ENCODE measurements at places on chromosomes 7 and 10. TPM values are rescaled to one million over a fixed set of nuclear protein-coding genes. Genes with fewer than 3 reads are reported as not detected.

BHLHA15 gene
- 0.82 TPM for total RNA-seq

IMMP2L gene
- 1.6 TPM for total RNA-seq

MOGAT3 gene
- total RNA-seq = not detected

RBM28 gene
- total RNA-seq = 12.9 TPM

PILRA gene
- total RNA-seq = 5.0 TPM

TMEM213 gene
- total RNA-seq = 1.3 TPM

GRM3 gene
- total RNA-seq = not detected

FAM25C gene
- total RNA-seq = 39.2 TPM

DNA sequence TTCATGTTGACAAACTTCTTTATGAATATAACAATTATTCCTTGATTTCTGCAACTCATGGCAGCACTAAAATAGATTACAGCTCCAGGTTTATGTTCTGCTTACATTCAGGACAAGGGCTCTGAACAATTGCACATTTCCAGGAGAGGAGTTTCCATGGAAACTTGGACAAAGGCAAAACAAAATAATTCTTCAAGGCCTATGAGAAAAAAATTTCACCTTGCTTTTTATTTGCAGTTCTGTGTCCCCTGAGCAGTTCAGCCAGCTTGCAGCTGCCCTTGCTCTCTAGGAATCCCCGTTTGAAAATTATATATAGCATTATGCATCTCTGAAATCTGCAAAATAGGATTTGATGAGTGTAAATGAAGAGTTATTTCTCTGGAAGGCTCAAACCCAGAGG lies 71.7 kb downstream of the ARL4A start:
- DNase-seq = no peak

GRCh38 chr10:123402656-123403055 lies 248.5 kb downstream of the BUB3 start:
- no peak for DNase-seq

DNA sequence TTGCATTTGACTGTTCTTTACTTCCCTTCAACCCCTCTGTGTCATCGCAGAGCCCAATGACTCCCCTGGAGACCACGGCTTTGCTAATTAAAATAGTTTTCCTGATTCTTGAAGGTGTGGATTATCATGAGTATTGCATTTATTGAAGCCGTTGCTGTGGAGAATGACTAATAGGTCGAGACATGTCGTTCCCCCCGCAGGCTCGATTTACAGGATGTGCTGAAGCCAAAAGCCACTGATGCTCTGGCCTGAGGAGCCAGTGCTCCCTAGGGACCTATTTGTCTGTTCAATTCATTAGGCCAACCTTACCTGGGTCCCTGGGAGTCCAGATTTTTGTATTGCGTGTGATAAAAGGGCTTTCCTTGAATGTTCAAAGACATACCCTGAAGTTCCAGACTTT lies 102.3 kb downstream of the NPTX2 start:
- DNase-seq = no peak

- no peak for DNase-seq
Measured at GRCh38 chr7:40299097-40299496, 164.3 kb downstream of the SUGCT start.

- no peak for DNase-seq
Measured at GRCh38 chr10:86402283-86402941, 35.8 kb upstream of the GRID1 start.

DNA sequence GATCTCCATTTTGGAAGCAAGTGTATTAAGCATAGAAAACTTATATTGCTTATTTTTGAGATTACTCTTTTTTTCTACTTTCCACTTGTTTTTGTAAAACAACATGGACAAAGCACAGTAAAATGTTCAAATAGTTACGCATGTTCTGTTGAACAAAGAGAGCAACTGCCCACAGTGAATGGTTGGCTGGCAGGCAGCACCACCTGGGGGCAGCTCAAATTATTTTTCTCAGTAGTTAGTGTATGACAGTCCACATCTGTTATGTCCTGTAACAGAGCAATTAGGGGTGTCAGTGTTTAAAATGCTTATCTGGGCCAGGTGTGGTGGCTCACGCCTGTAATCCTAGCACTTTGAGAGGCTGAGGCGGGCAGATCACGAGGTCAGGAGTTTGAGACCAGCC lies 46.1 kb upstream of the CACUL1 start:
- DNase-seq = no peak

DNA sequence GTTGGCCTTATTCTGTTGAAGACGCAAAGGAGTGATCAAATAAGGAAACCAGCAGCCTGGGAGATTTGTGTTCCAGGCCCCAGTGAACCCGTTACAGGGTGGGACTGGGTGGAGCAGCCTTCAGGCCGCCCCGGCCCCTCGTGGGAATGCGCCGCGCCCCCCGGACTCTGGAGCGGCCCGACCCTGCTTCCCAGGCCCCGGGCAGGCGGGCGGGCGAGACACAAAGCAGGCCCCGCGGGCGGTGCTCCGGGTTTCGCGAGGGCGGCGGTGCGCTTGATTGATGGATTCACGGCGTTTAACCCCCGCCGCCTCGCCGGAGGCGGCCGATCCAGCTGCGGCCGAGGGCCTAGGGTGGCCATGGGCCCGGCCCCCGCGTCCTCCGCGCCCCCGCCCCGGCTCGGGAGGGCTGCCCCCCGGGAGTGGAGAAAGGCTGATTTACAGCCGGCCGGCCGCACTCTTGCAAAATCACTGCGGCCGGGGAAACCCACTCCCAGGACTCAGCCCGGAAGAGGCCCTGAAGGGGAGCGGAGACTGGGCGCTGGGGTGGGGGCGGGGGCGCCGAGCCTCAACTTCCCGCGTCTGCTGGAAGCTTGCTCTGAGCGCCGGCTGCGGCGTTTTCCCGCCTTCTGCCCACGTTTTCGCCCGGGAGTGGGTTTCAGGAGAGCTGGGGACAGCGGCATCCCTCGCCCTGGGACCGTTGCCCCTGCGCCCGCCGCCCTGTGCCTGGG lies 299.6 kb upstream of the NFE2L3 start:
- no peak for DNase-seq

DNA sequence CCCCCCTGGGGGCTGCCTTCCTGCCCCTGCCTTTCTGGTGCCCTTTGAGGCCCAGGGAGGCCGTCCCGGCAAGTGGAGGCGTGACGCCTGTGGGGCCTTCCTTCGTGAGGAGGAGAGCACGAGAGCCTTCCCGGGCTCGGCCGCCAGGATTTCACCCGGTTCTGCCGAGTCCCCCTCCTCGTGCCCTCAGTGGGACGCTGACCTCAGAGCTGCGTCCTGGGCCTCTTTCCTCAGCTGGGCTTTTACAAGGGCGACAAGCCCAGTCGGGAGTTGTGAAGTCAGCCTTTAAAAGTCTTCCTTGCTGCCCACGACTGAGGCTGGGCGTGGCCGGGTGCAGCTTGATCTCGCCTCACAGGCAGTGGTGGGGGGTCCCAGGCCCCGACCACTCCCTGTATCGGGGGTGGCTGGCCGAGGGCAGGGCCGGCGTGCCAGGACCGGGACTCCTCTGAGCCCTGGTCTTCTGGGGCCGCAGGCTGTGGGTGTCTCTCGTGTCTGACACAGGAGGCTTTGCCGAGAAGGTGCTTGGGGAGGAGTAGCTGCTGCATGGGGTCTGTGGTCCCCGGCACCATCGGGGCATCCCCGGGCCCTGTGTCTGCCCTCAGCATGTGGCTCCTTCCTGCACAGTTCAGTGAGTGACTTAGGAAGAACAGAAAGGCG lies 41.8 kb downstream of the FAM20C start:
- no peak for DNase-seq

GRCh38 chr10:5543623-5544022 lies 18.9 kb downstream of the CALML3 start:
- DNase-seq = no peak

GRCh38 chr10:71206911-71207310 lies 5.5 kb upstream of the UNC5B start:
- no peak for DNase-seq

- DNase-seq = no peak
Measured at GRCh38 chr10:130623680-130624267, 487.6 kb downstream of the GLRX3 start.

DNA sequence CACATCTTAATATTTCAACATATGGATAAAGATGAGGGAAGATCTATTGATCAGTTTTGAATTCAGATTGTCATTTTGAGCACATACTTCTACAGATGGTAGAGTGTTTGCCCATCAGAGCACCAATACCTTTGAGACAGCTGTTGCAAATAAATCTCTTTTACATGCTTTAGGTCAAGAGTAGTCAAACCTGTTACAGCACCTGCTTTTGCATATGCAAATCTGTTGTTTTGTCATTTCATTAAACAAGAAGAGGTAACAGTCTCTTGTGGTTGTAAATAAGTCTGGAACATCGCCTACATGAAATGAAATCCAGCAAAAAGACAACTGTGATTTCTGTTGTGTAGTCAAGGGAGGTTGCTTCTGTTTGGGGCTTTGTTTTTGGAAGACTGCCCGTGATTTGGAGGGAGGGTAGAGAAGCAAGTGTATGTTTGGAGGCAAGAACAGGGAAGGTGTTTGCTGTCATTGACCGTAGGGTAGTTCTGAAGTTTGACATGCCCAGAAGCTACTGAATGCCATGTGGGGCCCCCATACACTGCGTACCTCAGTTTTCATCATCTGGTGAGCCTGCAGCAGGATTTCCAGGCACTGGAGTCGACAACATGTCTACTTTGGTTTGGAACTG lies 233.6 kb upstream of the PPP1R3A start:
- no peak for DNase-seq

- no peak for DNase-seq
Measured at GRCh38 chr7:30254248-30254647, 30.1 kb upstream of the ZNRF2 start.

GRCh38 chr10:8874268-8874667 lies 819.8 kb downstream of the GATA3 start:
- no peak for DNase-seq

- DNase-seq = no peak
Measured at GRCh38 chr7:16004702-16005101, 318.2 kb upstream of the MEOX2 start.

- no peak for DNase-seq
Measured at GRCh38 chr10:59878915-59879314, 27.4 kb downstream of the CCDC6 start.

GRCh38 chr10:131210181-131210580 lies 101.3 kb downstream of the TCERG1L start:
- DNase-seq = no peak

Data from esophagus squamous epithelium (tissue), 5 donors.